ENCODE measurements at places on chromosomes 5 and 9. TPM values are rescaled to one million over a fixed set of nuclear protein-coding genes. Genes with fewer than 3 reads are reported as not detected.

GRCh38 chr9:127794001-127794791 is 8.4 kb downstream of the CDK9 start:
- H3K36me3 ChIP-seq: peaks cover 47% of the 10 kb centered on the region
- H3K4me1 ChIP-seq: peaks cover 26% of the 10 kb centered on the region
- H3K27me3 ChIP-seq: no peaks in the 10 kb centered on the region
- DNase-seq: no peak
- no peak overlapping the region for H3K27ac ChIP-seq

DNA sequence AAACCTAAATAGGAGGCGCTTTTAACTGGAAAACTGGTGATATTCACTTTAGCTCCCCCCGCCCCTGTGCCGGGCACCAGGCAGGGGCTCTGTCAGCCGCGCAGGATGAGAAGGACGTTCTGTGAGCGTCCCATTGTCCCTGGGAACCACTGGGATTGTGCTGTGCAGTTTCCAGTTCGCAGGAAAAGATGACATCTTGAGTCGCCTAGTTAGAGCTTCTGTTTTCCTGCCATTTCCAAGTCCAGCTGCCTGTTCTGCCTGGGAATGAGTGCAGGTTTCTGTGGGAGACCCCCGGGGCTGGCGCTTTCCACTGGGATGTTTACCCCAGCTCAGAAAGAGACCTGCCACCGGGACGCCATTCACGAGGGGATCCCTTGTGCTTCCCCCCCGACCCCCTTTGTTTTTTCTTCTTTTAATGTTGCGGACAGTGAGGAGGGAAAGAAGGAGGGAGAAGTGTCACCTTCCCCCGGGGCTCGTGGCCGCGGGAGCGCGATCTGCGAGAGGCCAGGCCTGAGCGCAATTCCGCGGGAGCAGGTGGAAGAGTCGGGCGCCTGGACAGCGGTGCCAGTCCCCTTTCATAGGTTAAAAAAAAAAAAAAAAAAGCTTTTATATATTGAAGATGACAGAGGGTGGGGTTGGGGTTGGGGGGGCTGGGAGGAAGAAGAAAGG is 121.5 kb downstream of the RMI1 start:
- H3K36me3 ChIP-seq: no peaks in the 10 kb centered on the region
- no peak overlapping the region for H3K4me3 ChIP-seq
- H3K27ac ChIP-seq: no peak overlapping the region
- no peak for DNase-seq
- H3K27me3 ChIP-seq: peaks cover 12% of the 10 kb centered on the region

DNA sequence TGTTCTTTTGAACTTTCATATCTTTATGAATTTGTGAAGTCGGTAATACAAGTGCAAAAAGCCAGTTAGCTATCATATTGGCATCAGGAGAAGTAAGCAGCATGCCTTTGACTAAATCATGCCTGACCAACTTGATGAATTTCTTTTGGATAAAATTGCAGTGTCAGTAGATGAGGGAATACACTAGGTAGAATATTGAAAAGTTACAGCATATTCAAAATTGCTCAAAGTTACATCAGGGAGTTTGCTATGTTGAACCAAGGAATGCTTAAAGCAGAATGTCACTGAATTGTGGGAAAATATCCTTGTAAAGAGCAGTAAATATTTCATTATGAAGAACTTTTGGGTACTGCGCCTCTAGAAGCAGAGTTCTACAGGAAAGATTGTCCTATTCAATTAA is 87.1 kb upstream of the TLX3 start:
- DNase-seq: no peak
- no peaks in the 10 kb centered on the region for H3K36me3 ChIP-seq
- H3K27ac ChIP-seq: no peak overlapping the region
- H3K4me1 ChIP-seq: no peaks in the 10 kb centered on the region
- H3K4me3 ChIP-seq: no peak overlapping the region

GRCh38 chr9:13171261-13171660 is 108.2 kb downstream of the MPDZ start:
- no peak overlapping the region for H3K27ac ChIP-seq
- H3K27me3 ChIP-seq: no peaks in the 10 kb centered on the region
- H3K4me1 ChIP-seq: no peaks in the 10 kb centered on the region
- no peak for DNase-seq
- H3K36me3 ChIP-seq: no peaks in the 10 kb centered on the region

- H3K4me1 ChIP-seq: peaks cover 18% of the 10 kb centered on the region
- H3K27ac ChIP-seq: no peak overlapping the region
- no peaks in the 10 kb centered on the region for H3K36me3 ChIP-seq
- no peak overlapping the region for H3K4me3 ChIP-seq
- no peaks in the 10 kb centered on the region for H3K27me3 ChIP-seq
Measured at GRCh38 chr5:52776116-52776515, 11.6 kb upstream of the ITGA1 start.

GRCh38 chr5:57486027-57486602 is 3.5 kb upstream of the ACTBL2 start:
- no peak overlapping the region for H3K27ac ChIP-seq
- H3K36me3 ChIP-seq: no peaks in the 10 kb centered on the region

The TAL2 gene
- 0.19 TPM for total RNA-seq

The F12 gene
- 0.19 TPM for total RNA-seq

The HSPB3 gene
- 0.94 TPM for total RNA-seq

The PPP3R2 gene
- not detected for total RNA-seq

The TEK gene
- 2.4 TPM for total RNA-seq

The APBA1 gene
- 0.90 TPM for total RNA-seq

Measured in thymus (tissue), 14 donors.